ENCODE measurements at places on chromosomes 1 and 21. TPM values are rescaled to one million over a fixed set of nuclear protein-coding genes. Genes with fewer than 3 reads are reported as not detected.

RBM11 gene
- total RNA-seq, result 0.60 TPM

GRCh38 chr1:45490121-45490625 lies 790 bp downstream of the TESK2 start:
- peaks cover 18% of the 10 kb centered on the region for H3K4me1 ChIP-seq
- H3K27ac ChIP-seq, result peak overlapping the region; percentile 51
- DNase-seq, result peak; percentile 25
- H3K4me3 ChIP-seq, result peak overlapping the region; percentile 73

DNA sequence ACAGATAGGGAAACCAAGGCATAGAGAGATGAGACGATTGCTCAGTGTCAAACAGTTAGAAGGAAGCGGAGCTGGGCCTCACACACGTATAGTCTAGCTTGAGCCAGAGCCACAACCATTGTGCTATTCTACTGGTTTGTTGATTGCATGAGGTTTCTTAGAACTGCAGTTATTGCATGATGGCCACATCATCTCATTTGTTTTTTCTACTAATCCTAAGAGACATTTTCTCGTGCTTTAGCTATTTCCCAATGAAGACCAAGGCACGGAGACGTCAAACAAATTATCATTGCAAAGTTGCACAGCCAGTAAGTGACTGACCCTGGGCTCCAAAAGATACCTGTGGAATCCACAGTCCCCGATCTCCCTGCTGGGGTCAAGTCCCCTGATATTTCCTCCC lies 25.1 kb upstream of the ZNF362 start:
- no peaks in the 10 kb centered on the region for H3K27me3 ChIP-seq
- no peak overlapping the region for H3K27ac ChIP-seq
- H3K36me3 ChIP-seq, result no peaks in the 10 kb centered on the region
- H3K4me3 ChIP-seq, result no peak overlapping the region
- DNase-seq, result no peak

DNA sequence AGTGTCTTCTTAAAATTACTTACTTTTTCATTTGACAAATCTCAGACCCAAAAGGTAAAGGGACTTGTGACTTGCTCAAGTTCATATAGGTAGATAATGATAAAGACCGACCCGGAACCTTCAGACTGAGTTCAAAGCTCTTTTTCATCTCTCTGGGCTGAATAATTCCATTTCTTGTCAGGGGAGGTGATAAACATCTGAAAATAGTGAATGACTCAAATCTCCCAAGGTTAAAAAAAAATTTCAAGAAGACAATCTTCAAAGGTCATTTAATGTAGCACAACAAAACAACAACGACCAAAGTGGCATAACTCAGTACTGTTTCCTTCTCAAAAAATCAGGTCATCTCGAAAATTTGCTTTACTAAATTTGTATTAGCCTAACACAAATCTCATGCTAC lies 20.6 kb downstream of the LUZP1 start:
- no peaks in the 10 kb centered on the region for H3K4me1 ChIP-seq
- no peak overlapping the region for H3K27ac ChIP-seq
- no peaks in the 10 kb centered on the region for H3K36me3 ChIP-seq

C1orf115 gene
- total RNA-seq, result 1.3 TPM

ZNF593OS gene
- total RNA-seq, result not detected

DNA sequence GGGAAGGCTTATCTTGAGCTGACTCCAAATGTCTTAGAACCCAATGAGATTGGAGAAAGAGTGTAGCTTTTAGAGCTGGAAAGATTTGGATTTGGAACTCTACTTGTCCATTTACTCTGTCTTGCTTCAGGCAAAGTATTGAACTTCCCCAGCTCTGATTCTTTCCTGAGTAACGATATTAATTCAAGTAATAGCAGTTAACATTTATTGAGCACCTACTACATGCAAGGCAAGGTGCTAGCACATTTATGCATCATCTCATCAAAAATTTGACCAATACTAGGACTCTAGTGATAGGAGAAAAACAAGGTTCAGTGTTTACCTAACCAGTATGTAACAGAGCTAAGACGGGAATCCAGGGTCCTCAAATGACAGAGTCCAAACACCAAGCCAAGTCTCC lies 2.5 kb upstream of the LRRN2 start:
- DNase-seq, result no peak
- no peak overlapping the region for H3K27ac ChIP-seq
- H3K4me3 ChIP-seq, result no peak overlapping the region
- H3K4me1 ChIP-seq, result peaks cover 15% of the 10 kb centered on the region
- peaks cover 14% of the 10 kb centered on the region for H3K27me3 ChIP-seq
- no peaks in the 10 kb centered on the region for H3K36me3 ChIP-seq

Data from natural killer cell (primary cell).